ENCODE measurements at places on chromosomes 5 and 9.

GRCh38 chr5:138974227-138975063 is 99.3 kb upstream of the LRRTM2 start:
- peak; percentile 59 for DNase-seq

GRCh38 chr5:9160747-9161146 is 385.1 kb downstream of the SEMA5A start:
- no peak for DNase-seq

GRCh38 chr9:133419005-133419404 is 1.2 kb upstream of the REXO4 start:
- no peak for DNase-seq

GRCh38 chr9:100027543-100027942 is 71.3 kb downstream of the ERP44 start:
- DNase-seq, result no peak

DNA sequence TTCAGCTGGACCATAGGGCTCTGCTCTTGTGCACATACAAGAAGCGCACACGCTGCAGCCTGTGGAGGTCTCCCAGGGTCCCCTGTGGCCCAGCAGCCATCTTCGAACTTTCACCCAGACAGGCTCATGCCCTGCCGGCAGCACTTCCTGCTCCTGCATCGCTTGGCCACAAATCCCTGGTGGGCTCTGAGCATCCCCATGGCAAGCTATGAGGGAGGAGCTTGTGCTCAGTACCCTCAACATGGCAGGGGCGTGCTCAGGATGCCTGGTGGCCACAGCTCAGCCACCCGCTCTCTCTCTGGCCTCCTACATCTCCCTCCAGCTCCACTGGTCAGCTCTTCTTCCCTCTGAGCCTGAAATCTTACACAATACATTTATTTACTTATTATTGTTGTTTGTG is 63.7 kb downstream of the IRX2 start:
- DNase-seq, result no peak

DNA sequence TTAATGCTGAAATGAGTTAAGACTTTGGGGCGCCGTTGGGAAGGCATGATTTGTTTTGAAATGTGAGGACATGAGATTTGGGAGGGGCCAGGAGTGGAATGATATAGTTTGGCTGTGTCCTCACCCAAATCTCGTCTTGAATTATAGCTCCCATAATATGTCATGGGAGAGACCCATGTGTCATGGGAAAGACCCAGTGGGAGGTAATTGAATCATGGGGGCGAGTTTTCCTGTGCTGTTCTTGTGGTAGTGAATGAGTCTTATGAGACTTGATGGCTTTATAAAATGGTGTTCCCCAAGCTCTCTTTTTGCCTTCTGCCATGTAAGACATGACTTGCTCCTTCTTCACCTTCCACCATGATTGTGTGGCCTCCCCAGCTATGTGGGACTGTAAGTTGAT is 5.1 kb downstream of the SLC25A48 start:
- no peak for DNase-seq

DNA sequence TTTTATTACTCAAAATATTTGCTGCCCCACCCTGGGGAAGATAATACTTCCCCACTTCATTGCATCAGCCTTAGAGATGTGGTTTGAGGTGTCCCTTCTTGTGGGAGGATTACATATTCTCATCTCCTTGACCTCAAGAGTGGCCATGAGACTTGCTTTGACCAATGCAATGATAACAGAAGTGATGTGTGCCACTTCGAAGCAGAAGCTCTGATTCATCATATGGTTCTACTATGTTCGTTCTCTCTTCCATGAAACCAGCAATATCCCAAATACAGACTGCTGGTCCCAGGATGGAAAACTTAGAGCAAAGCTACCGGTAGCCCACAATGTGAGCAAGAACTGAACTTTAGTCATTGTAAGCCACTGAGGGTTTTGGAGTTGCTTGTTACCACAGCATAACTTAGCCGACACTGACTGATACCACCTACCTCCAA is 92.0 kb downstream of the THBS4 start:
- no peak for DNase-seq

- no peak for DNase-seq
These were observed 599.9 kb downstream of the CSNK1G3 start for GRCh38 chr5:124111886-124112285.

DNA sequence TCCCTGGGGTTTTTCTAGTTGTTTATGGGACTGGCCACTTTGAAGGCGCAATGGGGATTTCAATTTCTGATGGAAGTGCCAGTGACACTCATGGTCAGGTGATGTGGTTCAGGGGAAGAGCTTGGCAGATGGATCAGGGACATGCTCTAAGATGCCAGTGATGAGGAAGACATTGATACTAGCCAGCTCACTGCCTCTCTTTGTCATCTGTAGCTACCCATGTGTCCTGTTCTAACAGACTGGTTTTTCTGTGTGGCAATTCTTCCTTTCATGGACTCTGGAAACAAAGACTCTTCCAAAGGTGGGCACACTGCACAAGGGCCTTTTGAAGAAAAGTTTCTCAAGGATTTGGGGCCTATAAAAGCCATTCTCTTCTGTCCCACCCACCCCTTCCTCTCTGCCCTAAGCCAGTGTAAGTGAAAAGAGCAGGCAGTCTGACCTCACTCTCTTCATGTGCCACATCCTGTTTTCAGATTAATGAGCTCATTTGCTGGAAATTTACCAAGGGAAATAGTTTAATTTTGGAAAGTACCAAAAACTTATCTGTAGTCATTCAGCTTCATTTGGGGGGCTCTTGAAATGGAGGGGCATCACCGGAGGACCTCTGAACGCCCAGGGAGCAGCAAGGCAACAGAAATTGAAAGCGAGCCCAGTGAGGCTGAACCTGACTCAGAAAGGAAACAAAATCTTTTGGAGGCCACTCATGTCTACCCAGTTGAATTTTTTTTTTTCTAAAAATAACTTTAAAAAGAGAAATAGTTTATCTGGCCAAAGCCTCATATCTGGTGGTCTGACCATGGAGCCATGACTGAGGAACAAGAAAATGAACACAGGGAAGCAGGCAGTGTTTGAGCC is 4.9 kb upstream of the TRAF1 start:
- DNase-seq, result no peak

DNA sequence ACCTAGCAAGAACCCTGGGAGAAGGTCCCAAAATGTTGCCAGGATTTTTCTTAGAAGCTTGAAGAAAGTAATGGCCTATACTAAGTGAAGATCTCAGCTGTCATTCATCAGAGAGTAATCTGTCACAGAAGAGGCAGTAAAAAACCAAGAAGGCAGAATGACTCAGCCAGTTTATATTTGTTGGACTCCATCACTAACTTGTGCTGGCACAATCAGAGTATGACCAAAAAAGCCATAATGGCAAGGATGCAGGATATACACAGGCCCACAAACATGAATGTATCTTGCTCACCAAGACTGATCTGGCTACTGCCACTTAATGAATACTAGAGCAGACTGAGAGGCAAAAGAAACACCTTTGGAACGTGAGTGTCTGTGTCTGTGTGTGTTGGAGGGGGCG is 104.0 kb upstream of the POU5F2 start:
- no peak for DNase-seq

- DNase-seq, result no peak
These were observed 1377.5 kb upstream of the DMAC1 start for GRCh38 chr9:9177081-9177480.

GRCh38 chr5:111869681-111870080 is 112.7 kb upstream of the NREP start:
- DNase-seq, result peak; percentile 49

- DNase-seq, result no peak
These were observed 29.3 kb downstream of the RAD50 start for GRCh38 chr5:132586063-132586462.

- DNase-seq, result no peak
These were observed 798.8 kb downstream of the CDH18 start for GRCh38 chr5:19189176-19189575.

GRCh38 chr5:124079062-124079461 is 567.1 kb downstream of the CSNK1G3 start:
- DNase-seq, result no peak

- DNase-seq, result no peak
These were observed 43.8 kb upstream of the SUSD1 start for GRCh38 chr9:112218908-112219307.

- no peak for DNase-seq
These were observed 81.2 kb downstream of the GLDC start for GRCh38 chr9:6564360-6564759.

- DNase-seq, result no peak
These were observed 42.6 kb upstream of the C5orf47 start for GRCh38 chr5:173946323-173946722.

- no peak for DNase-seq
These were observed 26.9 kb downstream of the EGFLAM start for GRCh38 chr5:38285226-38285625.

DNA sequence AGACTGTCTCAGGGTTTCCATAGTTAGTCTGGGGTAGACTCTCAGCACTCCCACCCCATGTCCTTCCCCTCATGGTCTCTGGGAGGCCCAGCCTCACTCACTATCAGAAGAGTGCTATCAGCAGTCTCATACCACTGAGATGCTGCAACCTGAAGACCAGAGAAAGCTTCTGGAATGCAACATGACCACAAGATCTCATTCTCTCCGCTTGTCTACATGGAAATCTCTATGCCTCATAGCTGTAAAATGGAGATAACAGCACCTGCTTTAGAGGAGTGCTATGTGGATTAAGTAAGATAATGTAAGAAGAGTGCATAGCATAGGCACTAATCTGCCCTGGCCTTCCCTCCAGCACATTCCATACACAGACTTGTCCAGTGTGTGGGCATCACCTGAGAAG is 47.0 kb upstream of the ZNF169 start:
- no peak for DNase-seq

DNA sequence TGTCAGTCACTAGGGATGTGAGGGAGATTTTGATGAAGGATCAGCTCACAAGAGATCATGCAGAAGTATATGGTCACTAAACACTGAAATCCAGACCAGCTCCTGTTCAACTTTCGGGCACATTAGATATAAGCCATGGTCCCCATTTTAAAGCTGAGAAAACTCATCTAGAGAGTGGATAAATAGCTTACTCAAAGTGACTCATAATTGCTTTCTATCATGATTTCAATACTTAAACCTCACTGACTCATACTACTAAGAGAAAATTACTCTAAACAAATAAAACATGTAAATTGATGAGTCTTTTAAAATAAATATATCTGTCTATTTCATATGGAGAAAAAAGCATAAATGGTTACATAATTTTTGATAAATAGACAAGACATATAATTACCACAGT is 567.7 kb downstream of the TLR4 start:
- no peak for DNase-seq

DNA sequence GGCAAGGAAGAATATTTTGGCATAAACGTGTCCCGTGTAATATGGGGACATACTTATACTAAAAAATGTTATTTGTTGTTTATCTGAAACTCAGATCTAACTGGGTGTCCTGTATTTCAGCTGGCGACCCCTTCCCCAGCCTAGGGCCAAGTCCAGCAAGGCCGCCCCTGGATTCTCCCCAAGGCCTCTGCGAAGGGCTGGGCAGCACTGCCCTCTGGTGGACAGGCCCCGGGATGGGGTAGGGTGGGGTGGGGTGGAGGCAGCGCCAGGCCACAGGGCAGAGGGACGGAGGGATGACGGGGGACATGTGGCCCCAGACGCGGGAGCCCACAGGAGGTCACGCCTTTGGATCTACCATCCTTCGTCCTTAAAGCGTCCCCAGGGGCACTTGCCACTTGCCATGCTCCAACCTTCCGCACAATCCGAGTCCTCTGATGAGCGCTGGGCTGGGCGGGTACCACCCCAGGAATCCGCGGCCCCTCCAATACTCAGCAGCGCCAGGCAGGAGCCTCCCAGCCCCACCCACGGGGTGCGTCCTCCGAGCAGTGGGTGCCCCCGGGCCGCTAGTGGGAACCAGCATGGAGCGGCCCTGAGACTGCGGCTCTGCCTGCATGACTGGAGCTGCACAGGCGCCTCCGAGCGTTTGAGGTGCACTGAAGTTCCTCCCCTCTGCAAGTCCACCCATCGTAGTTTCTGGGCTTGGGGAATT is 7.1 kb upstream of the AGPAT2 start:
- no peak for DNase-seq
